ENCODE measurements at places on chromosomes 1 and 21. TPM values are rescaled to one million over a fixed set of nuclear protein-coding genes. Genes with fewer than 3 reads are reported as not detected.

The FAF1 gene
- total RNA-seq: 36.3 TPM

The CSF3R gene
- not detected for total RNA-seq

The ZNF436 gene
- 11.6 TPM for total RNA-seq

The USH2A gene
- not detected for total RNA-seq

The BMP8B gene
- 0.08 TPM for total RNA-seq

Measured in hair follicular keratinocyte (primary cell).